ENCODE measurements at places on chromosomes 7 and 10.

- no peak for DNase-seq
Observed at GRCh38 chr10:104809288-104810090, 168.4 kb downstream of the SORCS3 start.

DNA sequence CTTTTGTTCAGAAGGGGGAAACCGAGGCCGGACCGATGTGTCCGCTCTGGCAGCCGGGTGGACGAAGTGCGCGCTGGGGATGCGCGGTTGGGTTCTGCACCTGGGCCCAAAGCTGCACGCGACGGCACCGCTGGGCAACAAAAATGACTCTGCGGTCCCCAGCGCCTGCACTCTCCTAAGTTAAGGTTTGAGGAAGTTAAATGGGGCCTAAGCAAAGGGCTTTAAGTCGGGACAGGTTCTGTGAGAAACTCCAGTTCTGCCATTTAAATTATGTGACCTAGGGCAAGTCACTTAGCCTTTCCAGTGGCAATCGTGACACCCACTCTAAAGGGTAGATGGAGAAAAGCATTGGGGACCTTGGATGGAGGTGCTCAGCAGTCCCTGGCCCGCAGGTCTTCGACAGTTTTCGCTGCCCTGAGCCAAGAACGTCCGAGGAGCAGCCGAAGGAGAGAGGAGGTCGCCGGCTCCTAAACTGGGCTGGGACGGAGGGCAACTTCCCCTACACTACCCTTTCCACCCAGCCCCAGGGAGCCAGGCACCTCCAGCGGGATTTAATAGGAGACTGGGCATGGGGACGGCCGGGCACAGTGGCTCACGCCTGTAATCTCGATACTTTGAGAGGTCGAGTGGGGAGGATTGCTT is 534 bp upstream of the ACBD5 start:
- DNase-seq: peak; percentile 48

- no peak for DNase-seq
Observed at GRCh38 chr10:30007406-30007805, 52.0 kb downstream of the JCAD start.

GRCh38 chr10:124739119-124739921 is 4.9 kb downstream of the FAM53B start:
- DNase-seq: peak; percentile 60

- DNase-seq: peak; percentile 16
Observed at GRCh38 chr7:39623732-39624441, 515 bp downstream of the RALA start.

GRCh38 chr10:30842894-30843293 is 188.8 kb downstream of the ZNF438 start:
- DNase-seq: no peak

GRCh38 chr10:127612-128432 is 7.4 kb upstream of the ZMYND11 start:
- DNase-seq: peak; percentile 49

- DNase-seq: no peak
Observed at GRCh38 chr10:108689891-108690290, 1233.4 kb downstream of the XPNPEP1 start.

GRCh38 chr7:51187941-51188340 is 128.7 kb downstream of the COBL start:
- peak; percentile 80 for DNase-seq

DNA sequence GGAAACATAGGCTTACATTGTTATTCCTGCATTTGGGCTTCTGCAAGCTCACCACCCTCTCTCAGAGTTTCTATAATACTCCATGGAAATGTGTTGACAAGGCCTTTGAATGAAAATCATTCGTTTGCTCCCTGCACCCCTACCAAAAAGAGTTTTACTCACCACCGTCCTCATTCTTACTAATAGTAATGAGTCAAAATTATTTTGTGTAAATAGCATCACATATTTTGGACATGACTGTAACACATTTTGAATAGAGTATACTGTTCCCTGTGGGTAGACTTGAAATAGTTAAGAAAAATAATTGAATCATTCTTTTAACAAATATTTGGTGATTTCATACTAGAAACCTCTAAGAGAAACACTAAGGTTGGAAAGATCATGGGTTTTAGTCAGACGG is 84.6 kb downstream of the AKAP9 start:
- no peak for DNase-seq

DNA sequence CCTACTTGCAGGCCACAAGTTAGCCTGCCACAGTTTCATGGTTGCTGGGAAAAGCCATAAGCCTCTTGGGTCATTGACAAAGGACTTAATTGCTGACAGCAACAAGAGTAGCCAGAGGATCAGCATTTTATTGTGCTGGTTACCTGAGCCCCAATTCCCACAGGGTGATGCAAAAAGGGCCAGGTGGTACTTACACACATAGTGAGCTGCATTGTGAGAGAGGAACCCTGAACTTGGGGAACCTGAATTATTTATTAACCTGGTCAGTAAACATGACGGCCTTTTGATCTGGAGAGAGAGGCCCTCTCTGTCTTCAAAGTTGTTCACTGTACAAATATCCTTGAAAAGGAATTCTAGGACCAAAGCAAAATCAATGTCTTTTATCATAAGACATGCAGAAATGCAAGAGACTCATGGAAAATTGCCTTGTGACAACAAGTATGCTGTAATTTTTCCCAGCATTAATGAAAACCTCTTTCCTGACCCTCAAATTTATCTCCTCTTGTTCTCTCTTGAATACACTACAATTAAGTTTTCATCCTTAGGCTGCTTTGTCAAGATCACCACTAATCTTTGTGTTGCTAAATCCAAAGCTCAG is 102.9 kb upstream of the PHYHIPL start:
- DNase-seq: no peak

- DNase-seq: peak; percentile 19
Observed at GRCh38 chr7:43758822-43759683, 573 bp downstream of the BLVRA start.

DNA sequence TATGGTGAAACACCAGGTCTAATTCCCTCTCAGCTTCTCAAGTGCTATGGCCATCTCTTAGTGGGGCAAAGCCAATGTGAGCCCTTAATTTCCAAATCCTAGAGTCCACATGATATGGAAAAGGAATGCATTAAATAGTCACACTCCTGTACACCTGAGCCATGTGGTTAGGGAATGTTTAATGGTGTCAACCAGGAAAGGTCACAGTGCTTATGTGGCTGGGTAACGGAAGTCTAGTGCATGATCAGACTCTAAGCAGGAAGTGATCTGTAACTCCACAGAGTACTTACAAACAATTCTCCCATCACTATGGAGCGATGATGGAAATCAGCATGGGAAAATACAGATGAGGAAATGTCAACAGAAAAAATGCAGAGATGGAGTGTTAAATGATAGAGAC is 148.8 kb downstream of the MAGI2 start:
- DNase-seq: no peak

GRCh38 chr10:50325449-50326171 is 74.3 kb upstream of the ASAH2 start:
- no peak for DNase-seq

- DNase-seq: no peak
Observed at GRCh38 chr10:78391585-78391984, 357.9 kb downstream of the RPS24 start.

DNA sequence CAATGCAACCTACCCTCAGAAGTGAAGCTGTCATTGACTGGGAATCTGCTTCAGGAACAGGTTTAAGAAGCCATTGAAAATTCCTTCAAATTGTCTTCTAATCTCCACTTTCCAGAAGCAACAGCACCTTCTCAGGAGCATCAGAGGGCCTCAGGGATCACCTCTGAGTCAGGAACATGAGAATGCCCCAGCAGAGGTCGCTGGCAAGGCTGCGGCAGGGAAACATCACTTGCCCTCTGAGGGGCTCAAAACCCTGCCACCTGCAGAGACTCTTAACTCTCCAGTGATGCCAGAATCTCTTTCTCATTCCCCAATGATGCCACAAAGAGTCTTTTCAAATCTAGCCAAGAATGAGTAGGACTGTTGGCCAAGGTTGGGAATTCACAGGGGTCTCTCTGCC is 5.9 kb upstream of the MAPK8 start:
- DNase-seq: no peak

GRCh38 chr7:111075498-111075897 is 15.4 kb upstream of the LRRN3 start:
- no peak for DNase-seq

GRCh38 chr7:139065323-139065722 is 29.5 kb upstream of the ZC3HAV1L start:
- no peak for DNase-seq

GRCh38 chr10:78853864-78854263 is 214.9 kb upstream of the ZMIZ1 start:
- DNase-seq: no peak

DNA sequence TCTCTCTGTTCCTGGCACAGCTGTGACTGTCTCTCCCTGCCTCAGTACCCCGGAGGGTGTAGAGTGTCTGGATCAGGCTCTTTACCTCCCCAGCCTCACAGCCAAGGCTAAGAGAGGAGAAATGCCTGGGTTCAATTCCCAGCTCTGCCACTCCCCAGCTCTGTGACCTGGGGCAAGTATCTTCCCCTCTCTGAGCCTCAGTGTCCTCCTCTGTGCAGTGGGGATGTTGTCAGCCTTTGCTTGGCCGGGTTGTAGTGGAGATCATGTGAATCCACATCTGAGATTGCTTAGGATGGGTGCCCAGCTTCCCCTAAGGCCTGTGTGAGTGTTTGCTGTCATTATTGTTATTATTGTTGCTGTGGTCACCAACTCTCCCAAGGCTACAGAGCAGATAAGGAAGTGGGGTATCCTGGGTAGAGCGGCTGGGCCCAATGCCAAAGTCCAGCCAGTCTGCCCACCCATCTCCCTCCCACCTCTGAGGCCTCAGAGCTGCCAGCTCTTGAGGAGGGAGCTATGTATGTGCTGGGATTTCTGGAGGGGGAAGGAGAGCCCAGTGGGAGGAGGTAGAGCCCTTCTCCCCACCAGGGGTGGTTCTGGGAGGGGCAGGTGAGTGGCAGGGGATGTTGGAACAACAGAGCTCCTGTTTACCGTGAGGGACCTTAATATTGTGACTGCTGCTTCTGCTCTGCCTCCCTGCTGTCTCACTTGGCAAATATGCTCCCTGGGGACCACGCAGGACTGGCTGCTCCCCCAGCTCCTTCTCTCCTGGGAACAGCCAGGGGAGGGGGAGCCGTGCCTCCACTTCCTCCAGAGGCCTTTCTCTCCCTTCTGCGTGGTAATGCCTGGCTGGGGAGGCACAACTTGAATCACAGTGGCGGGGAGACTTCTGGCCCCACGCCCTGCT is 170.5 kb downstream of the RPS24 start:
- DNase-seq: no peak

DNA sequence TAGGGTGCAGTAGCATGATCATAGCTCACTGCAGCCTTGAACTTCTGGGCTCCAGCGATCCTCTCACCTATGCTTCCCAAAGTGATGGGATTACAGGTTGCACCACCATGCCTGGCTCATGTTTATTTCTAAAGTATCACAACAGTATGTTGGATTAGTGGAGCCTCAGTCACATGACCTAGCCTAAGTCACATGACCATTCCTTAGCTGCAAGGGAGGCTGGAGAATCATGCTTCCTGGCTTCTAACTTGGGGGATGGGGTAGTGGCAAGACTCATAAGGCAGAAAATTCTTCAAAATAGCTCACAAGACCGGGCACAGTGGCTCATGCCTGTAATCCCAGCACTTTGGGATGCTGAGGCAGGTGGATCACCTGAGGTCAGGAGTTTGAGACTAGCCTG is 26.9 kb upstream of the TPST1 start:
- DNase-seq: no peak

DNA sequence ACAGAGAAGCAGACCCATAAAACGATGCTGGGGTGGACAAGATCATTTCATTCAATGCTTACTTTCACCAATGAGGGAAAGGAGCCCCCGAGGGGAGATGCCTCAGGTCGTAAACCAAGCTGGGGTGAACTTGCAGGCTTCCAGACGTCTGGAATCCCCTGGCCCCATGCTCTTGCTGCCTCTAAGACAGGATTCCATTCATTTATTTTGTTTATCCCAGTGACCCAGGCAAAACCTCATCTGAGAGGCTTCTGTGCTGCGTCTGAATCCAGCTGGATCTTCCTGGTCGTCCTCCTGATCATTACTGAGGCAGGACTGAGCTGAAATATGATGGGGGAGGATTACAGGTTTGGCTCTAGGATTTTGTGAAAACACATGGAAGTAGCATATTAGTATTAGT is 182.9 kb downstream of the MYOF start:
- no peak for DNase-seq

GRCh38 chr7:23018750-23019149 is 4.8 kb upstream of the HYCC1 start:
- peak; percentile 74 for DNase-seq

- no peak for DNase-seq
Observed at GRCh38 chr10:14474656-14475055, 143.9 kb upstream of the FRMD4A start.

- DNase-seq: no peak
Observed at GRCh38 chr7:2209961-2210323, 22.8 kb downstream of the MAD1L1 start.

DNA sequence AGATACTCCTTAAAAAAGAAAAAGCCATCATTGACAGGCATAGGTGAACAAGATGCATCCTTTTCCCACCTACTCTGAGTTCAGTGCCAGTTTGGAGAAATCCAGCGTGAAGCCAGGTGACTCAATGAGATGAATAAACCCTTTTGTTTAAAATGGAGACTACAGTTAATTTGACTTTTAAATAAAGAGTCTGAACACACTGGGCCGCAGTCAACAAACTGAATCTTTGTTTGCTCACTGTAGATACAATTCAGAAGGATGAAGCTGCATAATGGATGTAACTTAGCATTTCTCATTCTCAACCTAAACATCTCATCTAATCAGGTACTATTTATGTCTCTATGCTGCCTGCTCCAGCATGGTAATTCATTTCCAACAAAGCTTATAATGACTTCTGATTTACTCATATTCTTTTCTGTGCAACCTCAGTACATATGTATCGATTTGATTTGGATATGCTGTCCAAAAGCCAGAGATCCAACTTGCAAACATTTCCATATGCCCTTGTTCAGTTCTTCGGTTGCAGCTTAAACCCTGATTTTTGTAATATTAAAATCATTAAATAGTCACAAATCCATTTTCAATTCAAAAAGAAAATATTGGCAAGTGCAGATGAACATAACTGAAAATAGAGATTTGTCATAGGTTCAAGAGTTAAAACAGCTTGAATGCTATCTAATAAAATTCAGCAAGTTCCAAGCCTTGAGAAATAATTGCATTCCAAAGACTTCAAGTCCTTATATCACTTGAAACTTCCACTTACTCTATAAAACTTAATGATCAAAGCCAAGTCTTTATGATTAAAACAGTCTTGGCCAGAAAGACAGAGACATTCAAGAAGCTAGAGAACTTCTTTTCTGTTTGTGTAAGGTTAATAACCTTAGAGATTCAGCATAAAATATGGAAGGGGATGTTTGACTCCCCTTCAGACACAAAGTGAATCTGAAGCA is 67.8 kb downstream of the CPVL start:
- peak; percentile 51 for DNase-seq

DNA sequence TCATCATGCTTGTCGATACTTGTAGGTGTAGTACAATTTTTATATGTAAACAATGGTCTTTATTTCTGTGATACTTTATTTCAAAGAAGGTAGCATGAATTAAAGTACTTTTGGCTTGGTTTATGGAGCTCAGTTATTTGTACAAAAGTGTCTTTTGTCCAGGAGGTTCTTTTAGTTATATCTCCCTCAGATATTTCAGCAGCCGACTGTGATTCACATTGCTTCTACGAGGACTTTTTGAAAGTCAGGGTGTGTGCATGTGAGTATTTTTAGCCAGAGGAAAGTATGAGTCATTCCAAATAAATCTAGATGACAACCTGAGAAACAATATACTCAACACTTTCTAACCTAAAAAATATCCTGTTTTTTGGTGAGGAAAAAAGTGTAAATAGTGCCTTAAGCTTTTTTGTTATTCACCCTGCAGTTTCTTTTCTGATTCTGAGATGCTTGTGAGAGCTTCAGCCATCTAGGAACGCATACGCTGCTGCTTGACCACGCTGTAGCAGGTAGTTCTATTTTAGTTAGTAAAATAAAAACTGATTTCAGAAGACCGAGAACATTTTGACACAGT is 595 bp upstream of the SUN1 start:
- DNase-seq: no peak

Measured in globus pallidus (tissue), 1 donor.